ENCODE measurements at places on chromosomes 5 and 9.

DNA sequence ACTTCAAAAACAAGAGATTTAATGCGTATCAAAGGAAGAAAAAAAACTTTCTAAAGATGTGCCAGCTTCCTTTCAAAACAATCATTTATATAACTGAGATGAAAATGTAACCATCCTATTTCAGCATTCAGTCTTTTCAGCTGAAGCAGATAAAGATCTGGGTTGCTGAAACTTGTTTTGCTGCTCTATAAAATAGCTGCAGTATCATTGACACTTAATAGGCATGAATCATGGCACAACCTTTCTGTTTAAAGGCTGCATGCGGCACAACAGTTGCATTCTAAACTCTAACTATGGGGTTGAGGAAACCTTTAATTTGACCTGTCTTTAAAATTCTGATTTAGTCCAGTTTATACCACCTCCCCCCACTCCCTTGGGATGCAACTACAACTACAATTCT, 196.7 kb downstream of the MPDZ start:
- DNase-seq, result no peak

GRCh38 chr5:59850766-59851165, 42.8 kb downstream of the PDE4D start:
- DNase-seq, result no peak

GRCh38 chr9:89466451-89467277, 31.2 kb downstream of the SEMA4D start:
- DNase-seq, result no peak

DNA sequence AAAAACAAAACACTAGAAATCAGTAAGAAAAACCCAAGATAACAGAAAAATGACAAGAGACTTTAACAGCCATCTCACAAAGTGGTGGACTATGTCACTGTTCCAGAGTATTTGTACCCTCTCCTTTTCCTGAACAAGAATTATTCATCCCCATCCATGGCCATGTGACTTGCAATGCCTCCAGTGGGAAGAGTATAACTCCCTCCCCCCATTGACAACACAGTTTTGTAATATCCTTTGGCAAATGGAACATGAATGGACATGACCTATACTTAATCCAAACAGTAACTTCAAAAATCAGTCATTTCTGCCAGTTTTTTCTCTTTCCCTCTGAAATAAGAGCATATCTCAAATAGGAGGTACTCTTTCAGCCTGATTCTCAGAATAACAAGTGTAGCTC, 33.9 kb downstream of the PTBP3 start:
- DNase-seq, result no peak

DNA sequence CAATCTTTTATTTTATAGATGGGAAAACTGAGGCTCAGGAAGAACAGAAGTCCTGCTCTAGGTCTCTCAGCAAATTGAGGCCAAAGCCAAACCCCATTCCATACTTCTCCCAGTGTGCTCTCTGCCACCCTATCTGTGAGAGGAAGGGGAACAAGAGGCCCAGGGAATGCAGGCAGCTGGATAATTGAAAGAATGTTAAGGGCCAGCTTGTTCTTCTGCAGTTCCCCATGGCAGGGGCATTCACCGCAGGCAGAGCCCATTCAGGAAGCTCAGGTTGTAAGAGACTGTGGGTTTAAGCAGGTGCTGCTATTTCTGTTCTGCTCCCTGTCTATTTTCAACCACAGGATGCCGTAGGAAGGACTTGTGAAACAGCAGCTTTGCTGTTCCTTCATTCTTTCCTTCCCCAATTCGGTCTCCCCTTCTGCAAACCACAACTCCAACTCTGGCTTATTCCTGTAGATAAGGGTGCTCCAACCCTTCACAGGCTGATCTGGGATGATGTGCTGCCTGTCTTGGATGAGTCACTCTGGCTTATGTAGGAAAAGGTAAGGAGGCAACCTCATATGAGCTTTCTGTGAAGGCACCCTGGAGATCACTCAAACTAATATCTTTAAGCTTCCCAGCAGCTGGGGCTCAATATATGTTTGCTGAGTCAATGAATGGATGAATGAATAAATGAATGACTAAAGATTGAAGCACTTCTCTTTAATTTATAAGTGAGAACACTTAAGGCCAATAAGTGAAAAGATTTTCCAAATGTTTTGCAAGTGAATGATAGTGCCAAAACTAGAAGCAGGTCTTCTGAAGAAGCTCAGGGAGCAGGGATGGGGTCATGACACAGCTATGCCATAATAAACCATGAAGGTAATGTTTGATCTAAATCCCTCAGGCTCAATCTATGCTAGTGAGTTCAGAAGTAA, 377.6 kb downstream of the BRINP1 start:
- no peak for DNase-seq

- DNase-seq, result peak; percentile 34
Measured at GRCh38 chr9:136307215-136307750, 3.4 kb upstream of the CCDC187 start.

GRCh38 chr5:177499842-177500241, 2.4 kb upstream of the PDLIM7 start:
- no peak for DNase-seq

GRCh38 chr5:172312286-172312685, 28.7 kb upstream of the UBTD2 start:
- no peak for DNase-seq

GRCh38 chr9:132894346-132894745, 15.6 kb downstream of the SPACA9 start:
- peak; percentile 87 for DNase-seq

GRCh38 chr5:166845044-166845443, 1446.4 kb upstream of the WWC1 start:
- DNase-seq, result no peak

DNA sequence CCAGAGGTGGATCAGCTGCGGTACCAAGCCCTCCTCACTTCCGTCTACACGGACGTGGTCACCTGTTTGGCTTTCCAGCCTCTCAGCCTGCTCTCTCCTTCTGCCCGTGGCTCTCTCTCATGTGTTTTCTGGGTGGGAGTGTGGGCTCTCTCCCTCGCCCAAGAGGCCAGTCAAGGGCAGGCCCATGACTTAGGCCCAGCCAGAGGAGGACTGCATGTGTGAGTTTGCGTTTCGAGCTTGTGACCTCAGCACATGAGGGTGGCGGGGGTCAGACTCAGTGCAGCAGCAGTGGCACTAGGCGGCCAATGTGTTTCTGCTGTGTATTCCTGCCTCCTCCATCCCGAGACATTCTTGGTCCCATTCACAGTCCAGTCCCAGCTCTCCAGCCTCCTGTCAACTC, 82.5 kb upstream of the SMIM23 start:
- DNase-seq, result no peak

DNA sequence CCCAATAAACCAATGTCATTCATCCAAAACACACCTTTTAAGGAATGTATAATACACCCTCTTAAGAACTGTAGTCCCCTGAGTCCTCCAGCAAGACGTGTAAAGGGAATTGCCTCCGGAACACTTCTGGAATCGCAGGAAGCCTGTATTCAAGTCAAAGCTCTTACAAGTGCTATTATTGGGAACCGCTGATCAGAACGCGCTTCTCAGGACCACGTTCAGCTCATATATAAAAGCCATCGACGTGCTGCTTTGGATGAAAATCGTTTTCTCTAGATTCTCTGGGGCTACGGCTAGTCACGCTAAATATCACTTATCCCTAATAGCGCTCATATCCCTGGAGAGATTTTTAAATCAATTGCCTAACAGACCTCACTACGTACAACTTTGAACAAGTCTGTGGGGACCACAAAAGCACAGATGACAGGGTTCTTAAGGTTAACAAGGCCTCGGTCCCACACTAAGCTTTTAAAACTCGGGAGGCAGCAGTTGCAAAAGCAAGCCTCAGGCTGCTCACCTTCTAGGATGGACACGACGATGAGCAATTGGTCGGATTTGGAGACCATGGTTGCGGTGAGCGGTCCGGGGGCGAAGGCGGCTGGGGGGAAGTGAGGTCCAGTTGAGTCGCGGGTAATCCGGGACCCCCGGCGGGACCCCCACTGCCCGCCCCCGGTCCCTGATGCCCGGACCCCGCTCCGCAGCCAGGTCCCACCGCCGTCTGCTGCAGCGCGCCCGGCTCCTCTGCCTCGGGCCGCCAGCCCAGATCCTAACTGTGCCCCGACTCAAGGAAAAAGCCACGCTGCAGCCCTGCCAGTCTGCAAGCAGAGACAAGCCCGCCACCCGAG, 548 bp downstream of the CEP120 start:
- DNase-seq, result peak; percentile 15

DNA sequence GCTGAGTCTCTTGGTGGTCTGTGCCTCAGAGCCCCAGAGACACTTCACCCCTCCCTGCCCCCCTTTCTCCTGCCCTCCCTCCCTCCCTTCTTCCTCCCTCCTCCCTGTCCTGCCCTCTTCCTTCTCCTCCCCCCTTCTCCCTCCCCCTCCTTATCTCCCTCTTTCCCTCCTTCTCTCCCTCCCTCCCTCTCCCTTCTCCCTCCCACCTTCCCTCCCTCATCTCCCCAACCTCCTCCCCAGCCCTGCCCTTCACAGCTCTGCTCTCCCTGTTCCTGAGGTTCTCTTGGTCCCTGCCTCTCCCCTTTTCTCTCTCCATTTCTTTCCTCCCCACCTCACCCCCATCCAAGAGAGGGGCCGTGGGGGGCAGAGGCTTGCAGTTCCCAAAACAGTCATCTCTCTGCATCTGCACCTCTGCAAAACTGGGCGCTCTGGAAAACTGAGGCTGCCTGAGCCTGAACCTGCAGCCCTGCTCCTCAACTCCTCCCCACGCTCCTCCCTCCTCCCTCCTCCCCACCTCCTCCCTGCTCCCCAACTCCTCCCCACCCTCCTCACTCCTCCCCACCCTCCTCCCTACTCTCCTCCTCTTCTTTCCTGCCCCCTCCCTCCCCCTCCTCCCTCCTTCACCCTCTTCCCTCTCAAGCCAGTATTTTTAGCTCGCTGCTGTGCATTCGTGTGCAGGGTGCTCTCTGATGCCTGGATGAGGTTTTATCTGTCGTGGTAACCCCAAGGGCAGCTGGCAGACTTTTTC, 219.1 kb downstream of the C9orf50 start:
- no peak for DNase-seq

DNA sequence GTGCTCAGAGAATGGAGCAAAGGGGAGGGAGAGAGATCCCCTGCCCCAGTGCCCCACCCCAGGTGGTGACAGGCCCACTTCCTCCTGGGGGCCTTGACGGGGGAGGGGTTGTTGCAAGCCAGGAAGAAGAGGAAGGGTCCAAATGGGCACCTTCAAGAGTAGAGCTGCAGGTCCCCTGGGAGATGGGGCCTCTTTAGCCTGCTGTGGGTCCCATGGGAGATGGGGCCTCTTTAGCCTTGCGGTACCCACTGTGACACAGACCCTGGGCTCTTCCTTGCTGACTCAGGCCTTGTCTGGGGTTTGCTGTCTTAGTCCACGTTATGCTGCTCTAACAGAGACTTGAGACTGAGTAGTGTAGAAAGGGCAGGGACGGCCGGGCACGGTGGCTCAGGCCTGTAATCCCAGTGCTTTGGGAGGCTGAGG, 9.6 kb upstream of the TOR4A start:
- DNase-seq, result no peak

DNA sequence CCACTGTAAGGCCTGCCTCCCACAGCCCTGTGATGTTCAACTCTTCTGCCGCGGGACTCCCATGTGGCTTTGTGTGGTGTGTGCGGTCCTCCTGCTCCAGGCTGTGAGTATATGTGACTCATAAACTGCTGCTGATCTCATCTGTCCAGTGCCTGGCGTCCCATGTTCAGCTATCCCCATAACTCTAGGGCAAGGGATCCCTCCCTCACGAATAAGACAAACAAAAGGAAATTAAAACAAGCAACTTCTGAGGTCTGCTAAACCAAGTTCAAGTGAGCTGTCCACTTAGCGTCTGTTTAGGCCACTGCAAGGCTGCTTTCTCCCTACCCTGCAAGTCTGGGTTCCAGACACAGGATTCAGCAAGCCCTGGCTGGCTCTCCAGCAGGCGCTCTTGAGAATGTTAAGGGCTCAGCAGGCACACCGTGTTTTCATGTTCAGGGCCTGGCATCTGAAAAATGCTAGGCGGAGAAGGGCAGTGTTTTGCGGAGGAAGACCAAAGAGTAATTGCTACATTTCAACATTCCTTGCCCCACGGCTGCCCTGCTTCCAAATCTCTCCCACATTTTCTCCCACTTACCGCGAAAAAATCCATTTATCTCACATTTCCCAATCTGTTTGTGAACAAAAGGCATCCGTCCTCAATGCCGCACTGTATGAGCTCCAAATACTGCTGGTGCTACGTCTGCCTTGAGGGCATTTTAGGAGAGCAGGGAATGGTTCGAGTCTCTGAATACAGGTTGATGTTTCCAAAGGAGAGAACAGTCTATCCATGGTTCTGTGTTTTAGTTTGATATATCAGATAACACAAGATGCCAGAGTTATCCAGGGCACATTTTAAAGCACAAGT, 280.2 kb downstream of the SEMA5A start:
- no peak for DNase-seq

- DNase-seq, result no peak
Measured at GRCh38 chr9:130884542-130885483, 11.8 kb downstream of the QRFP start.

DNA sequence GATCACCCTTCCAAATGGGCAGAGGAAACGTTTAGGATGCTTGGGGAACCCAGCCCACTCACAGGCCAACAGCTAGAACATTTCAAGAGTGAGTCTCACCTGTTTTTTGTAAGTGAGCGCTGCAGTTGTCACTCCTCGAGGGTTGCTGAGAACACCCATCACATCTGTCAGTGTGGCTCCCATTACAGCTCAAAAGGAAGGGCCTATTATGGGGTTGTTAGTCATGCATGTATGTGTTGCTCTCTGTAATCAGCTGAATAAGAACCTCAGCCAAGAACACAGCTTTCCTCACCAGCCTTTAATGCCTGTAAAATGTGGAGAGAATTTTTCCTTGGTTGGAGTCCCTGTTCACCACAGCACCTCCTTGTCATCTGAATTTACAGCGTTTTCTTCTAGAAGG, 196.3 kb upstream of the KLF4 start:
- DNase-seq, result peak; percentile 91

DNA sequence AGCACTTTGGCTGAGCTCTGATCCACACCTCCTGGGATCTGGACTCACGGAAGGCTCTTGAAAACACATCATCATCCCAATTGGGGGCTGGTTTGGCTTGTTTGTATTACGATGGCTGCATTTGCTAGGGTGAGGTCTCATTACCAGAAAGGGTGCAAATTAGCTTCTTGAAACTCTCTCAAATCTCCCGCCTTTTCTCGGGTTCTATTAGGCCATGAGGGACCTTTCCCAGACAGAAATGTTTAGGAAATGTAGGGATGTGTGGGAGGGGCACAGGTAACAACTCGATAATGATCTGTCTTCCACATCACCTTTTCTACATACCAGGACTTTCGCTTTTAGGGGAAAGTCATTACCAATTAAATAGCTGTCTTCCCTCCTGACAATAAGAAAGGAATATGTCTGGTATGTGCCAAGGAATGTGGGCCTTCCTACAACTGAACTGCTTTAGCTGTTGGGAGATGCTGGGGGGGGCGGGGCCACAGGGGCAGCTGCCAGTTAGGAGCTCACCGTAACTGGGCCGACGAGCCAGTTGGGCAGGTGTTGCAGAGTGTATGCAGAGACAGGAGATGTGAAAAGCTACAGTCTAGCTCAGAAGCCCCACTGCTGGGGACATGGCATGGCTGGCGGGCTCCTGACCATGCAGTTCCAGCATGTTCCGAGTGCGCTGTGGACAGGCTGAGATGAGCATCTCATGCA, 71.2 kb downstream of the AK8 start:
- no peak for DNase-seq

GRCh38 chr9:111029260-111029659, 9.0 kb downstream of the LPAR1 start:
- DNase-seq, result no peak

GRCh38 chr9:75230469-75230868, 142.2 kb downstream of the OSTF1 start:
- no peak for DNase-seq

- DNase-seq, result no peak
Measured at GRCh38 chr5:40555886-40556285, 123.8 kb upstream of the PTGER4 start.

- no peak for DNase-seq
Measured at GRCh38 chr5:157571357-157571827, 4.2 kb downstream of the ADAM19 start.
